Renal pelvis (tissue), 12 donors: ENCODE measurements at places on chromosomes 11 and 22. TPM values are rescaled to one million over a fixed set of nuclear protein-coding genes. Genes with fewer than 3 reads are reported as not detected.

DNA sequence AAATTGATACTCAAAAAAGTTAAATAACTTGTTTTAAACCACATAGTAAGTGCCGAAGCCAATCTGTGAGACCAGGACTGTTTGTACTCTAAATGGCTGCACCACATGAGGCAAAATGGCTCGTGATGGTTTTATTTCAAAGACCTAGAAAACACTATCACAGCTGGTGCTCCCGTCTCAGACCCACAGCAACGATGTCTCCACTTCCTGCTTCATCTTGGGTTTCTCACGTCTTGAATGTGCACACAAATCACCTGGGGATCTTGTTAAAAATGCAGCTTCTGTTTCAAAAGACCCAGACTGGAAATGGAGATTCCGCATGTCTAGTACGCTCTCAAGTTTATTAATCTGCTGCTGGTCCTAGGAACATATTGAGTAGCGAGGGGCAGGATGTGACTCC, 1.2 kb downstream of the CD3E start:
- no peak for DNase-seq

- no peak for DNase-seq
These were observed 35.3 kb downstream of the BCR start for GRCh38 chr22:23215294-23216241.

GRCh38 chr22:41838842-41839618, 6.1 kb downstream of the SREBF2 start:
- DNase-seq = no peak

DNA sequence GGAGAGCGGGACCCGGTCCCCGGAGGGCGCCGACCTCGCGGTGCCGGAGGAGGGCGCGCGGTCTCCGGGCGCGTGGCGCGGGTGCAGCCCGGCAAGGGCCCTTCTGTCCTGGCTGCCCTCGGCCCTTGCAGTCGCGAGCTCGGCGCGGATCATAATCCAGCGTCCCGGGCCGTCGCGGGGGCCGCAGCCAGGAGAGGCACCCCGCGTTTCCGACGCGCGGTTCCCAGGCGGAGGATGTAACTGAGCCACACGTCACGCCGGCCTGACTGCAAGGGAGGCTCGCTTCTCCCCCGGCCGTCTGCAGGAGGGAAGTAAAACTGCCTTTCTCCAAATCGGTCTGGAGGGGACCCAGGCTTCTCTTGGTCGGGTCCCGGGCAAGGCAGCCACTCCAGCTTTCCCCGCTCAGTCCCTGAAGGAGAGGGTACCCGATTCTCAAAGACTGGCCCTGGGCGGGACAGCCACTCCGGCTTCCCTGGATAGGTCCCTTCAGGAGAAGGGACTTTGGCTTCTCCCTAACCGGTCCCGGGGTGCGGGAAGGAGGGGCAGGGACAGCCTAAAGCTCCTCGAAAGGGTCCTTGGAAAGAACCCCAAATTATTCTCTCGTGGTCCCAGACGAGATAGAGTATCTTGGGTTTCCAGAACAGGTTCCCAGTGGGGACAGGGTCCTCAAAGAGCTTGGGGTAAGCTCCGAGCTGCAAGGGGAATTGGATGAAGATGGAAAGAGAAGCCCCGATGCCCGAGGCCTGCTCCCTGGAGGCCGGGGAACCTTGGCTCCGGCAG, 836 bp downstream of the SPON1 start:
- no peak for DNase-seq

DNA sequence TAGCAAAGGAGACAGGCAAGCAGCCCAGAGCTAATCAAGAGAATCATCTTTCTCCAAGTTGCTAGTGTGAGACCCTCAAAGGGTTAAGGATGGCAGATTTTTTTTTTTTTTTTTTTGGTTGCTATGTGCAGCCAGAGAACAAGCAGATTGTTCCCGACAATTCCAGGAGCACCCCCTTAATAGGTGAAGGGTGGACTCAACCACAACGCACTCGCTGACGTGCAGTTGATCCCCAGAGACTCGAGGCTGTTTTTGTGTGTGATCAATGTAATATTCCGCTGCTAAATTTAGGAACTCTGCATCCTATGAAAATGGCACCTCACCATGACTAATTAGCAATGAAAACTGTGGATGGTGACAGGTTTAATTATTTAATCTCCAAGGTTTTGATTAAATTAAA, 789.0 kb downstream of the KCNA4 start:
- DNase-seq = no peak

- DNase-seq = no peak
These were observed 72.9 kb downstream of the TMEM135 start for GRCh38 chr11:87110443-87111131.

- no peak for DNase-seq
These were observed 17.5 kb downstream of the SLC6A5 start for GRCh38 chr11:20616920-20617319.

GRCh38 chr11:34036456-34036855, 15.1 kb upstream of the CAPRIN1 start:
- DNase-seq = no peak

DNA sequence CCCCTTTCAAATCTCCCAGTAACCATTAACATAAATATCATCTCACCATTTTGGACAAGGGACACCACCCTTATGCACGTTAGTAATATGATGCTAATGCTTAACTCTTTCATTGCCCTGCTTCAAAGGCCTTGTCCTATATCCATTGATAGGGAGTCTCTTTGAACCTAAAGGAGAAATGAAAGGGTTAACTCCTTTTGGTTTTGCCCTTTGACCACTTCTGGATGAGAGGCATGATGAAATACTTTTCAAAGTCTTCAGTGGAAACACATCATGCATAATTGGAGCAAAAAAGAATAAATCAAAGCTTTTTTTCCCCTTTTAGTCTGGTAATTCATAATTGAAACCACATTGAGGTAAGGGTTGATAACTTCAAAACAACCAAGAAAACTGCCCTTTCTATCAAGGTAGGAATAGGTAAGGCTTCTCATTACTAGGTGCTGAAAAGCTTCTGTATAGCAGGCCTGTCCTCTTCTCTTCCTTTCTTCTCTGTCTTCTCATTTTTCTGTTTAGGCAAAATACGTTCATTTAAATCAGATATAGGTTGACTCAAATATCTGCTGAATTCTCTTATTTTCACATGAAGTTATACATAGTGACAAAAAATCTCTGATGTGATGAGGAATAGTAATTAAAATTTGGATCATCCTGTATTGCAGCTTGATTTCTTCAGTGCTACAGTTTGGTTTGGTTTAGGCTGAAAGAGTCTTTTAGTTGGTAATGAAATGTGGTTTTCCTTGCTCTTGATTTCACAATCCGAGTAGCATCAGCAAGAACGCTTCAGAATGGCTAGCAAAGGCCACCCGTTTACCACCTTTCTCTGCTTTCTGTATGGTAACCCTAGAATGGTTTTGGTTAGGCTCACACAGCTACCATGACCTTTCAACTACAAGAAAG, 94.8 kb downstream of the EXT2 start:
- DNase-seq = no peak

GRCh38 chr11:134350381-134350780, 18.6 kb downstream of the GLB1L2 start:
- no peak for DNase-seq

DNA sequence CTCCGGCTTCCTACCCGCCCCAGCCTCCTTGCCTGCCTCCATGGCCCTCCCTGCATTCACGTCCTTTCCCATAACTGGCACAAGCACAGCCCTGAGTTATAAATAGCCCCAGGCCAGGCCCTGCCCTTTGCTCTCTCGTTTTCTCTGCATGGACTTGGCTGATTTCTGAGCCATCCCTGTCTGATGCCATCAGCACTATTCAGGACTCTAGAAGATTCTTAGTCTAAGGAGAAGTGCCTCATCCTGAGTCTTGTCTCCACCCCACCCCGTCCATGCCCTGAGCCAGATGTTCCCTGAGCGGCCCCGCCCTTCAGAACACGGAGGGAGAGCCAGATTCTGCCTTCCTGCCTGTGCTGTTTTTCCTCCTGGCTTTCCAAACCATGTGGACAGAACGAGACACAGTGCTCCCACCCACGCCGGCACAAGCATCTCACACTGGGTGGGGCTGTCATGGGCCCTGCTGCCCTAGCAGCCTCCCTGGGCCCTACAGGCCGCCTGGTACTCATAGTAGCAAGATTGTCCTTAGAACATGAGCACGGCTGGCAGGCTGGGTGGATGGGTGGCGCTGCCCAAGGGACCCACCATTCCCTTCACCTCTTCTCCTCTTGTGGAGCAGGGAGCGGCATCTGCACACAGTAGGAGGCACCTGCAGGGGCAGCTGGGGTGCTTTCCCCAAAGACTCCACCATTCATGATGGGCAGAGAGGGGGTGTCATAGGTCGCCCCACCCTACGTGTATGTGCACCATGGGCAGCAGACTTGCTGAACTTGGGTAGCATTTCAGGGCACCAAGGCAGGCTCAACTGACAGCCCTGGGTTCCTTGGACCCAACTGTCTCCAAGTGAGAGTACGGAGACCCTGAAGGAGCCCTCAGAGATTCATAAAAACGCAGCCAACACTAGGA, 76.9 kb downstream of the BCR start:
- no peak for DNase-seq

DNA sequence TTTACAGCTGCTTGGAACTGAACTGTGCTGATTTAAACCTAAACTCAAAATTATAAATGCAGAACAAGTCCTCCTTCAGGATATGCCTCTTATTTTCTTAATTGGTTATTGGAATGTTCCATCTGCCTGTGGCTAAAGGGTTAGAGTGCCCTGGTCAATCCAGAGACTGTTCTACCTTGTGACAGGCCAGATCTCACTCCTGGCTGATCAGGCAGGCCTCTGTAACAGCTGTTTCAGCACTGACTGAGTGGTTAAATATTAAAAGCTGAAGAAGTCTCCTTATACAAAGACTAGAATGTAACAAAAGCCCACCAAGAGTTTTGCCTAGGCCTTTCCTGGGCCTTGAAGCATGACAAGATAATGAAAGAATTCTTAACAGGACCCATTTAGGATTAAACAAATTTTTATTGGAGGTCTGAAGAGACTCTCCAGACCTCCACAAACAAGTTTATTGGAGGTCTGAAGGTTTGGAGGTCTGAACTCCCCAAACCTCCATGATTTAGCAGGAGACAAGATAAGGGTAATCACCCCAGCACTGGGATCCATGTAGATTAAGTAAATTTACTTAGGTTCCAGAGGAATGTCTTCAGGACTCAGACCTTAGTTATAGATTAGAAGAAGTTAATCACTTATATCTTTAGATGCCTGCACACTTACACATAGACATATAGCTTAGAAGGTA, 35.8 kb downstream of the TMPRSS5 start:
- DNase-seq = no peak

The LARGE2 gene
- 29.5 TPM for polyA plus RNA-seq

The PAMR1 gene
- polyA plus RNA-seq = 9.4 TPM

The TSGA10IP gene
- not detected for polyA plus RNA-seq

The EP300 gene
- 78.4 TPM for polyA plus RNA-seq

The MADD gene
- 54.0 TPM for polyA plus RNA-seq

The ZNF214 gene
- polyA plus RNA-seq = 12.6 TPM

The TMPRSS6 gene
- 0.53 TPM for polyA plus RNA-seq

The OR4A47 gene
- not detected for polyA plus RNA-seq
